NCI-H1694 treated with DMSO at 0.1 percent for 48 hours (cell line): ENCODE measurements at places on chromosomes 16 and 17.
A peak's percentile ranks its signal among the peaks of the same experiment; 100 is the strongest.

- no peak for DNase-seq
These were observed 239.1 kb upstream of the TOX3 start for GRCh38 chr16:52786091-52786490.

DNA sequence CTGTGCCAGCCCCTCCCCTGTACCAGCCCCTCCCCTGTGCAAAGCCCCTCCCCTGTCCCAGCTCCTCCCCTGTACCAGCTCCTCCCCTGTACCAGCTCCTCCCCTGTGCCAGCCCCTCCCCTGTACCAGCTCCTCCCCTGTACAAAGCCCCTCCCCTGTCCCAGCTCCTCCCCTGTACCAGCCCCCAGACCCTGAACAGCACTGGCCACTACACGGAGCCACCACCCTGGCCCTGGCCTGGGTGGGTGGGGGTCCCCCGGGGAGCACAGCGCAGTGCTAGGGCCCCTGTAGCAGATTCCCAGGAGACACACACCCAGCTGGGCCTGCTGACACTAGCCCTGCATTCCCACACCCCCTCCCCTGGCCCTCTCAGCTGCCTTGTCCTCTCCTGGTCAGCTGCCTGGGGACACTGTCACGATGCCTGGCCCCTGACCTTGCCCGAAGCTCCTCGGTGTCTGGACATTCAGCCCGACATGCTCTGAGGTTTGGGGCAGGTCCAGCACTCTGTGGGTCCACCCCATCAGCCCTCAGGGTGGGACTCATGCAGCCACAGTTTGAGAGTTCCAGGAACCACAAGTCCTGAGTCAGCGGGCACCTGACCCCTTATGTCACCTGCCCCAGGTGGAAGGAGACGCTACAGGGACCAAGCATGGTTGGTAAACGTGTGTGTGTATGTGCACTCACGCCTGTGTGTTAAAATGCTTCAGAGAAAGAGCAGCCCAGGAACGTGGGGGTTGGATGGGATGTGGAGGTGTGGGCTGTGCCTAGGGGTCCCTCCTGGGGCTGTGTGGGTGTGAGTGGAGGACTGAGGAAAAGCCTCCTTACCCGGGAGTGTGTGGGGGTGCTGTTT, 114.2 kb downstream of the METRNL start:
- DNase-seq = no peak

DNA sequence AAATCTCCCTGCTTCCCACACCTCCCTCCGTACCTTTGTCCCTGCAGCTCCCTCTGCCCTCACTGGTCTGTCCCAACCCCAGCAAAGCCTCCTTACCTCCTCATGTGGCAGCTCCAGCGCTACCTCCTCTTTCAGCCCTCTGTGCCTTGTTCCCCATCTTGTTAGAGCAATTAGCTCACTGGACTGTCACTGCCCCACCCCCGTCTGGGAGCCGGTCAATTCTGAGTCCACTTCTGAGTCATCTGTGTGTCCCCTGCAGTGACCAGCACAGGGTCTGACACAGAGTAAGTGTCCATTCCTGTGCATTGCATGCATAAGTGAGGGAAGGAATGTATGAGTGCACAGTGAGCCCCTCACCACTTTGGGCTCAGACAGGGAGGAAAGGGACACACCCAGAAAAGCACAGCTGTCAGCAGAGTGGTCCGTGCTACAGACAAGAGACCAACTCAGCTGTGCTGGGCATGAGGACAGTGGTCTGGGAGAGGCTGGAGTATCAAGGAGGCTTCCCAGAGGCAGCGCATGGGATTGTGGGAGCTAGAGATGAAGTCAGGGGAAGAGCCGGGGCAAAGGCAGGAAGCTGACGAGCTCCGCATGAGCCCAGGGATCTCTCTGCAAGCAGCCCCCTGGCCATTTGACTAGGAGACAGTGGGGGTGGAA, 45.9 kb downstream of the PITPNM3 start:
- no peak for DNase-seq

DNA sequence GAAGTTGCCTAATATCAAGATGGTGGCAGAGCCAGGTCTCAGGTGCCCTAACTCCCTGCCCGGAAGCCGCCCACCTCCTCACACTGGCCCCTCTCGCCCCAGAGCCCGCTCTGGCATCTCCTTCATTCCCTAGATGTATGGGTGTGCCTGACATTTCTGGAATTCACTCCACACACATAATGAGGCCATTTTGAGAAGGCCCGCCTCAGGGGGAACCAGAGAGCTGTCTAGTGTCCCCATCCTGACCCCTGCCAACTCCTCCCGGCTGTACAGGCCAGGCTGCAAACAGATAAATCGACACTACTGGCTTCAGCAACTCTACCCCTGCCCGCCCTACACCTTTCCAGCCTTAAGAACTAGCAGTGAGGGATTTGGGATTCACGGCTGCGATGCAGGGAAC, 7.7 kb downstream of the WNT3 start:
- no peak for DNase-seq

GRCh38 chr17:41620583-41621434, 3.6 kb downstream of the KRT17 start:
- no peak for DNase-seq

DNA sequence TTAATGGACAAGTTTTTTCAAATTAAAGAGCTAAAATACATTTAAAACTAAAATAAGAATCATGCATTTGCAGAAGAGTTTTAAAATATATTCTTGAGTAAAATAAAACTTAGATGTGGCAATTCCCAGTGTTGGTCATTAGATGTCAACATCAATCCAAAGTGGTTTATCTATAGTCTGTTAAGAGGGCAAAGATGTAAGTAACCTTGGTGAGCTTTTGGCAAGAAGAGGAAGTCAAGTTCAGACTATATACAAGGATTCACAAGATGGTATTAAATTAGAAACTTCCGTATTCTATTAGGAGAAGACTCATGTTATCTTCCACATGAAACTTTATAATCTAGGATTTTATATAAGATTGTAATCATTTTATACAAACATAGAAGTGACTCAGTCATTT, 73.1 kb downstream of the CEP95 start:
- no peak for DNase-seq

DNA sequence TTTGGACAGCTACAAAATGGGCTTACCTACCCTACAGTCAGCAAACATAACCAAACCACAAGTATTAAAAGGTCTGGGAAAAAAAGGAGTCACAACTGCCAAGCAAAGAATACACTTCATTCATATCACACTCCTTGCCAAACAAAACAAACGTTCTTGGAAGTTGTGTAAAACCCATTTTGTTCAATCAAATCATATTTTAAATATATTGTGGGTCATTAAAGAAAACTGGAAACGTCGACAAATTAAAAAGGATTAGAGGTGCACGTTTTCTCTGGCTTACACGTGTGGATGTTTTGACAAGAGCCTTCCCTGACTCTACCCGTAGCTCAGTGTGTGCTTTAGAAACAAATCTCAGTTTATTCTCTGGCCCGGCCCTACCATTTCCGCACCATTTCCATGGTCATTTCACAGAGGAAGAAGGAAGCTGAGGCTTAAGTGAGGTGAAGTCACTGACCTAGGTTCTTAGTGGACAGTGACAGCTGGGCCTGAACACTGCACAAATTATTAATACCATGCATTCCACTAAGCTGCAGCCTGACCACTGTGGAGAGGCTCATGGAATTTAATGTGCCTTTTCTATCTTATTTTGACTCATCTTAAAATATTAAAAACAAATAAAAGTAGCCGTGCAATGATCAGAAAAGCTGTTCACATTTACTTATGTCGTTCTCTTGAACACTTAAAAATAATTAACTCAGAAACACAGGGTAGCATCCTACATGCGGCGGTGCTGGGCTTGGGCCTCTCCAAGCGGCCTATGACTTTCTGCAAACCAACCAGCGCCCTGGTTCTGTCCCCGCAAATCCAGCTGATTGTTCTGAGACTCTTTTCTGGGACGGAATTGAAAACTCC, 968 bp downstream of the CEP112 start:
- no peak for DNase-seq

- DNase-seq = no peak
These were observed 98.3 kb upstream of the GRIN2A start for GRCh38 chr16:10280262-10281170.

- peak; percentile 41 for DNase-seq
These were observed 546 bp upstream of the PSMD7 start for GRCh38 chr16:74296104-74296431.

DNA sequence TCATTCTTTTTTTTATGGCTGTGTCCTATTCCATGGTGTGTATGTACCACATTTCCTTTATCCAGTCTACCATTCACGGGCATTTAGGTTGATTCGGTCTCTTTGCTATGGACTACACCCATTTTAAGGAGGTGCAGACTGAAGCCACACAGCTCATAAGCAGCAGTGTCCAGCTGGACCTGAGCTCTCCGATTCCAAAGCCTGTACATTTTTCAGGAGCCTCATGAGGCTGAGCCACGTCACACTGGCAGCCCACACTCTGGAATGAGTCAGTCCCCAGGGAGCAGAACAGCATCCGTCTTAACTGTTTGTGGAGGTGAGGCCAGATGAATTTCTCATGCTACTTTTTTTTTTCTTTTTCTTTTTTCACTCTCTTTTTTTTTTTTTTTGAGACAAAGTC, 116.1 kb downstream of the C16orf95 start:
- DNase-seq = no peak

DNA sequence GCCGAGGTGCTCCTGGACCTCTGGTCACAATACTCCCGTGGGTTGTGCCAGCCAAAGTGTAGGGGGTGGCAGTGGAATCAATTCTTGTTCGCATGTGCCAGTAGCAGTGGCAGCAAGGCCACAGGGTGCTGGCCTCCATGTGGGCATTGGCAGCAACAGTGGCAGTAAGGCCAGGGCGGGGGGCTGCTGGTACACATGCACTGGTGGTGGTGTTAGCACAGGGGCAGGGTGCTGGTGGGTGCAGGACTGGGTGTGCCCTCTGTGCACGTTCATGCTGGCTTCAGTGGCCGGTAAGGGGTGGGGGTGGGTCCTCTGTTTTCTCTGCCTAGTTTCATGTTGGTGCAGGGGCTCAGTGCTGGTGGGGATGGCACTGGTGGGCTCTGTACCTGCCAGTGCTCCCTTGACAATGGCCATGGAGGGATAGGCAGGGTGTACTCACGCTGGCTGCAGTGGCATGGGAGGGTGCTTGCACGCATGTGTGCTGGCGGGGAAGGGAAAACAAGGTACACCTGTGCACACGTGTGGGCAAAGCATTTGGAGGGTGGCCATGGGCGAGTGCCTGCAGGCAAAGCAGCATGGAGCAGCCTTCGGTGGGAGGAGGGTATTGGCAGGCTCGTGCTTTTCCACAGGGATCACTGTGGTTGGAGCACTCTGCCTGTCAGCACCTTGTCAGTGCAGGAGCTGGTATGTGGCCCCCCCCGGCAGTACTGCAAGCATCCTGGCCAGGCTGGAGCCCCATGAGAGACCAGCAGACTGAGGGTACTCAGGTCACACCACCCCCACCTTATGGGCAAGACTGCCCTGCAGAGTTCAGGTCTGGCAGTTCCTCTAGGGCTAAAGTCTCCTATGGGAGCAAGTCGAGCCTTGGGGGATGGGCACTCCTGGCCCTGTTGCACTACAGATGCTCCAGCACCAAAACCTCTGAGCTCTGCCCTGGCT, 35.8 kb downstream of the NF1 start:
- DNase-seq = no peak

GRCh38 chr17:14904386-14904785, 360.7 kb downstream of the PMP22 start:
- DNase-seq = no peak

GRCh38 chr16:28958836-28959235, 8.1 kb downstream of the NFATC2IP start:
- no peak for DNase-seq

GRCh38 chr17:78255953-78256706, 24.7 kb downstream of the TMEM235 start:
- no peak for DNase-seq

GRCh38 chr17:74431568-74432423, at the start of gene GPRC5C:
Gene GPRC5C (plus strand): TSS chr17:74432088. CDS start chr17:74439777, 7,689 bp downstream.
- peak; percentile 60 for DNase-seq

GRCh38 chr16:73610160-73610559, 562.2 kb upstream of the ZFHX3 start:
- no peak for DNase-seq

DNA sequence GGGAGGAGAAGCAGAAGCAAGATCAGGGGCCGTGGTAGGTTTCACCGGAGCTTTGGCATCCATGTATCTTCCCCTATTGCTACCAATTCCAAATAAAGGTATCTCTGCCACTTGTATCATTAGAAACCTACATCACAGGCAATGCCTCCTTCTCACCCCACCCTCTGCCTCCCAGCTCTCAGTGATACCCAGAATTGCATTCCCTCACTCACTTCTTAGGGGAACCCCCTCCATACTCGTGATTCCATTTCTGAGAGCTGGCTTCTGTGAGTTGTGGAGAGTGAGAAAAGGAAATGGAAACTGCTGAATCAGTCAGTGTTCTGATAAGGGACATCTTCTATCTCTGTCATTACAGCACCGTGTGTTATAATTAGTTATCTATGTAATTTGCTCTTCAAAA, 2.3 kb upstream of the CCL3 start:
- no peak for DNase-seq

GRCh38 chr17:924711-925475, 54.7 kb downstream of the NXN start:
- DNase-seq = no peak

- DNase-seq = no peak
These were observed 176.9 kb upstream of the FAM20A start for GRCh38 chr17:68777856-68778694.

DNA sequence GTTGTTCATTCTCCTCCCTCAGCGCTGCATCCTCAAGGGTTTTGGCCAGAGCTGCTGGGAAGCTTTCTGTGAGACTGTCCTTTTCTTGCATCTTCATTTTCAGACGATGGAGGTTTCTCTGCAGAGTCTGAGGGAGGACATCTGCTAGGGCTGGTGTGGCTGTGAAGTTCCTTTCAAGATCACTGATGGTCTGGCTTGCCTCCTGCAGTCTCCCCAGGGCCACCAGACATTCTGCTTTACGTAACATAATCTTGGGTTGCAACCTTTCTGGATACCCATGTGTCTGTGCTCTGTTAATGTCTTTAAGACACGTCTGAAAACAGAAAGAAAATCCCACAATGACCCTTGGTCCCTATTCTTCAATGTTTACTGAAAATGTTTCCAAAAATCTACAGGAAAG, 29.0 kb downstream of the SMYD4 start:
- no peak for DNase-seq

GRCh38 chr16:87420026-87421002, 28.2 kb downstream of the MAP1LC3B start:
- no peak for DNase-seq

DNA sequence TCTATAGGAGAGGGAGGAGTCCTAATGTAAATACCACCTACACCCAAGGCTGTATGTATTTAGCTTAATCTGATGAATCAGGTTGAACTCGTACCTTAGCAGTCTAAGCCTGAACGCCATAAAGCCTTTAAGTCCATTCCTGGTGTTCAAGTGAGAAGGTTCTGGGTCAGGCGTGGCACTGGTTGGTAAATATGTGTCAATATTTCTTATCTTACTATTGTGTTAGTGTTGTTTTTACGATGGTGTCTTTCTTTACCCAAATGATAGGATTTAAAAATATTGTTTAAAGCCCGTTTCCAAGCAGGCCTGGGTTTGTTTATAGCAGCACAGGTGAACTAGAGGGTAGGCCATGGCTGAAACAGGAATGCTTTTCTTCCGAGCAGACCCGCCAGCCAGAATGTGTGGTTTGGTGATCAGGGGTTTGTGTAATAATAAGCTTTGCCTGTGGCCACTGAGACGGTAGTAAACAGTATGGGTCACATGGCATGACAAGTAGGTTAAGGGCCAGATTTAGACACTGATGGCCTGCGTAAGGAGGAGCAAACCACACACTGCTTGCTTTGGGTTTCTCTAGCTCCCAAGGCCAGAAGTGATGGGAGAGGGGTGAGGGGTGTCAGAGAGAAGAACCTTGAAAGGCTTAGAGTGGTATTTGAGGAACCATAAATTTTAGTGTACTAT, 3.3 kb downstream of the TMEM94 start:
- no peak for DNase-seq

GRCh38 chr17:78555746-78556401, 21.3 kb downstream of the DNAH17 start:
- peak; percentile 12 for DNase-seq
